ENCODE measurements at places on chromosomes 1 and 21.
A peak's percentile ranks its signal among the peaks of the same experiment; 100 is the strongest.

- no peak for DNase-seq
Measured at GRCh38 chr1:83024251-83024767, 974.6 kb downstream of the TTLL7 start.

- DNase-seq = peak; percentile 54
Measured at GRCh38 chr1:215543191-215543606, 23.9 kb upstream of the KCTD3 start.

DNA sequence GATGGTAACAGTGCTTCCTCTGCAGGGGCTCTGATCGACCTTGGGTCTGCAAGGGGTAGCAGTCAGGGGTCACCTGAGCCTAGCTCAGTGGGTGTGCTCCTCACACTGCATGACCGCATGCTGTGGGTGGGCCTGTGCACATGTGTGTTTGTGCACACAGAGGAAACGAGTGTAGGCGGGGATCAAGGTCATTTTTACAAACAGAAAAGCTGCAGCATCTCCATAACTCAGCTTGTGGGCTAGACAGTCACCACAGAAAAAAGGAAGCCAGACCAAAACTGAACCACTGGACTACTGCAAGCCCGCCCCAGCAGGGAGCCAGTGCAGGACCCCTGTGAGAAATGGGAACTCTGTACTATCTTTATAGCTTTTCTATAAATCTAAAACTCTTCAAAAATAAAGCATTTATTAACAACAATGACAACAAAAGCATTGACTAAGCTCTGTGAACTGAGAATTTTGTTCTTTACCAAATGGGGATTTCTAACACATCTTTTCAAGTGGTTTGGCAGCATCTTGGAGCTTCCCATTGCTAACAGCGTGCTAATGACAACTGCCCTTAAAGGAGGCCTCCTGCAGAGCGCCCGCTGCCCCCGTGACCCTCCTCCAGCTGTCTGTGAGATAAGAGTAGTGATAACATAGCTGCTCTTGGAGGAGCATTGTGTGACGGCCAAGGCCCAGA is 19.9 kb upstream of the NEK2 start:
- DNase-seq = no peak

- no peak for DNase-seq
Measured at GRCh38 chr1:226964068-226964425, 24.0 kb downstream of the COQ8A start.

DNA sequence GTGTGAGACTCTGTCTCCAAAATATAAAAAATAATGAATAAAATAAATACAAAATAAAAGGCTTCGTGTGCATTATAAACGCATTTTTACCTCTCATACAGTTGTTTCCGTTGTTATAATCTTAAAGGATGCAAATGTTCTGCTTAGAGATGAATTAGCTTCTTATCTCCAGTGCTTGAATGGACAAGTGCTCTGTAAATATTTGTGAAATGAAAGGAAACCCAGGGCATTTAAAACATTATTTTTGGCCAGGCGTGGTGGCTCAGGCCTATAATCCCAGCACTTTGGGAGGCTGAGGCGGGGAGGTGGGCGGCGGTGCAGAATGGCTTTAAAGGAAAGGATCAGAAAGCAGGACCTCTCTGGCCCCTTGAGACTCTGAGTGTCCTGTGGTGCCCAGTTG is 94.5 kb downstream of the HUNK start:
- no peak for DNase-seq

DNA sequence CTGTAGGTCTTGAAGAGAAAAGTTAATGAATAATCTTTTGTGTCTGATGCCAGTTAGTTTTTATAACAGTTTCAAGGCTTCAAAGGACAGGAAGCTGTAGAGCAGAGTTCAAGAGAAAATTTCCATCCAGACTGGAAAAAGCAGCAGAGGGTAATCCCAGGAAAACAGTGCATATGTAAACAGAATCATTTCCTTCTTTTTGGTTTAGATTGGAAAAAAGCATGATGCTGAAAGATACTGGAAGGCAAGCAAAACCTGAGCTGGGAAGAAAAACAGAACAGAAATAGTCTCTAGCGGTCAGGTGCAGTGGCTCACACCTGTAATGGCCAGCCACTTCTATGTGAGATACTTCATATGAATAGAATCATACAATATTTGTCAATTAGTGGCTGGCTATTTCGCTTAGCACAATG is 71.9 kb downstream of the ZSWIM5 start:
- DNase-seq = no peak

DNA sequence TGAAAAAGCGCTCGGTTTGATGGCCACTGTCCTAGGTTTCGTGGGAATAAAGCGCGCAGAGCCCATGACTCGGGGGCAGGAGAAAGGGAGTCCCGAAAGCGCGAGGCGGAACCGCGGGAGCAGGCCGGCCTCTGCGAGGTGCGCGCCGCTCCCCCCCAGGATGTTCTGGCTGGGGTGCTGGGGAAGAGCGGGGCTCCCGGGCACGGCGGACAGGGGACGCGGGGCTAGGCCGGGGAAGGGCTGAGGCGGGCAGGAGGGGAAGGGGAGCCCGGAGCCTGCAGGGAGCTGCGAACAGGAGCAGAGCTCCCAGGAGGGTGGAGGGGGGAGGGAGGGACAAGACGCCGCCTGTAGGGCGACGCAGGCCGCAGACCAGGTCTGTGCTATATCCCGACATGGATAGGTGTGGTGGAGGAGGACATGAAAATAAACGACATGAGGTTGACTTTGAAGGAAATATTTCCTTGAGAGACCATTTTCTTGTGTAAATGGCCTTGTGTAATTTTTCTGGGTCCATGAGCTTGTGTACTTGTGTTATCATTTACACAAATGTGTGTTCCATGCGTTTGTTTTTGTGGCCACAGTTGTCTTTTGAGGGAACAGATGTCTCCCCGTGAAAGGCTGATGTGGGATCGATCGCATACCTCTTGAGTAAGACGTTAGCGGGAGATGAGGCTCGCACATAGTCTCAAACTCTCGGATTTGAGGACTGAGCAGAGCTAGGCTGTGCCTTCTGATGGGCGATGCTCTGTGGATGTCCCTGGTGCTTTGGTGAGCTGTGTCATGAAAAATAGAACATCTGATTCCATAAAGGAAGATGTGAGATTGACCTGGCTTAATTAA is 1.3 kb downstream of the PCNT start:
- no peak for DNase-seq
